ENCODE measurements at places on chromosomes 3 and 15. TPM values are rescaled to one million over a fixed set of nuclear protein-coding genes. Genes with fewer than 3 reads are reported as not detected.

- DNase-seq: peak; percentile 75
Measured at GRCh38 chr3:12896063-12896985, 55.0 kb upstream of the RPL32 start.

- DNase-seq: peak; percentile 56
Measured at GRCh38 chr3:40996382-40996781, 202.9 kb upstream of the CTNNB1 start.

DNA sequence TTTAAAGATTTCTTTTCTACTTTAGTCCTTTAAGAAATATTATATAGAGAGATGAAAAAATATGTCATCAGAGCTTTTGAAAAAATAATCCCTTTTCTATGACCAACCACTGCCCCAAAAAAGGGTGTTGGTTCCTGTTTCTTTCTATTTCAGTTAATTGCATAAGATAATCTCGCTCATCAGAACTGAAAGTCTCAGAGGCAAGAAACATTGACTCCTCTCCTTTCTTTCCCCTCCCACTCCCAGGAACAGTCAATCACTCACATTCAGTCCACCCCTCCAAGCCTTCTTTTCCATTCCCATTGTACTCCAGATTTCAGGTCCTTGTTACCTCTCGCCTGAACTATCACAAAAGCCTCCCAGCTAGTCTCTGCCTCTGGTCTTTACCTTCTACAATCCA is 153.7 kb upstream of the ABI3BP start:
- DNase-seq: no peak

DNA sequence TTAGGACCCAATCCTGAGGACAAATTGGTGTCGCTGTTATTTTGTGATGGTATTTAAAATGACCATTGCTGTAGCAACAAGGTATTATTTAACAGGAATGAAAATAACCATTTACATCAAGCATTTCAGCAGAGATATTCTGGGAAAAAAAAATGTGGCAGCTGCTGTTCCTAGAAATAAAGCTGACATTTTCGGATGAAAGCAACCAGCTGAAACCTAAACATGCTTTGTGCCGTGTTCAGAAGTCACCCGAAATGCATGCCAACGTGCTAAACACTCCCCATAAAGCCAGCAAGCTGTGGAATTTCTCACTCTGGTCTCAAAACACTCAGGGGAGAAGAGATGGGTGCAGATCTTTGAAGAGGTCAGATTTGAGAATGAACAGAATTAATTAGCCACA is 31.5 kb upstream of the TAFA4 start:
- no peak for DNase-seq

DNA sequence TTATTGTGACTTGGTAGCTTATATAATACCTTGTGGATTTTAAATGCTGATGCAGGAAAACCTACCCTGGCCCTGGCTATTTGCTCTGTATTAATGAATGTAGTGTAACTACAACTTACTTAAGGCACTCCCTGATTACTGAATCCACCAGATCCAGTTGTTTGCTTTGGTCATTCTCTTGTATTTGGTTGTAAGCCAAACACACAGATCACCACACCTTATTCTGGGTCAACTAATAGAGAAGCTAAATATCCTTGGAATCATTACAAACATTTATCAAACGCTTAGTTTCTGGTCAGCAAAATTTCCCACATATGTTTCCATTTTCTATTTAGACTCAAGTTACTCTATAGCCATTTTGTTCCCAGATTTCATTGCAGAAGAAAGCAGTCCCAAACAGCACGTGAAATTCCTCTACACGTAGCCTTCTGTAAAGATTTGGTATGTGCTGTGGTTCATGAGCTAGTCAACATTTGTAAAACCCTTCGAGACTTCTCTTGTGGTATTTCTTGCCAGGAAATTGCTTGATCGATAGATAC is 322.6 kb downstream of the MEX3B start:
- DNase-seq: no peak

DNA sequence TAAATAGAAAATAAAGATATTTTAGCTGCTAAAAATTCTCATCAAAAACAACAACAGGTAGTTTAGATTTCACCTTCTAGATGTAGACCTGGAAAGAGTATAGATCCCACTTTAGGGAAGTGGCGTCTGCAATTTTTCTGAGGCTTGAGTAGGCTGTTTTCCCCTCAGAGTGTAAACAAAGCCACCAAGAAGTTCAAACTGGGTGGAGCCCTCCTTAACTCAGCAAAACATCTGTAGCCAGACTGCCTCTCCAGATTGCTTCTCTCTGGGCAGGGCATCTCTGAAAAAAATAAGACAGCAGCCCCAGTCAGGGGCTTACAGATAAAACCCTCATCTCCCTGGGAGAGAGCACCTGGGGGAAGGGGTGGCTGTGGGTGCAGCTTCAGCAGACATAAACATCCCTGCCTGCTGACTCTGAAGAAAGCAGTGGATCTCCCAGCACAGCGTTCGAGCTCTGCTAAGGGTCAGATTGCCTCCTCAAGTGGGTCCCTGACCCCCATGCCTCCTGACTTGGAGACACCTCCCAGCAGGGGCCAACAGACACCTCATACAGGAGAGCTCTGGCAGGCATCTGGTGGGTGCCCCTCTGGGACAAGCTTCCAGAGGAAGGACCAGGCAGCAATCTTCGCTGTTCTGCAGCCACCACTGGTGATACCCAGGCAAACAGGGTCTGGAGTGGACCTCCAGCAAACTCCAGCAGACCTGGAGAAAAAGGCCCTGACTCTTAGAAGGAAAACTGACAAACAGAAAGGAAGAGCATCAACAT is 259.6 kb downstream of the STXBP5L start:
- DNase-seq: no peak

GRCh38 chr3:42900226-42901072 is 5.5 kb upstream of the ZNF662 start:
- no peak for DNase-seq

- peak; percentile 68 for DNase-seq
Measured at GRCh38 chr15:51267051-51267702, 71.2 kb downstream of the CYP19A1 start.

DNA sequence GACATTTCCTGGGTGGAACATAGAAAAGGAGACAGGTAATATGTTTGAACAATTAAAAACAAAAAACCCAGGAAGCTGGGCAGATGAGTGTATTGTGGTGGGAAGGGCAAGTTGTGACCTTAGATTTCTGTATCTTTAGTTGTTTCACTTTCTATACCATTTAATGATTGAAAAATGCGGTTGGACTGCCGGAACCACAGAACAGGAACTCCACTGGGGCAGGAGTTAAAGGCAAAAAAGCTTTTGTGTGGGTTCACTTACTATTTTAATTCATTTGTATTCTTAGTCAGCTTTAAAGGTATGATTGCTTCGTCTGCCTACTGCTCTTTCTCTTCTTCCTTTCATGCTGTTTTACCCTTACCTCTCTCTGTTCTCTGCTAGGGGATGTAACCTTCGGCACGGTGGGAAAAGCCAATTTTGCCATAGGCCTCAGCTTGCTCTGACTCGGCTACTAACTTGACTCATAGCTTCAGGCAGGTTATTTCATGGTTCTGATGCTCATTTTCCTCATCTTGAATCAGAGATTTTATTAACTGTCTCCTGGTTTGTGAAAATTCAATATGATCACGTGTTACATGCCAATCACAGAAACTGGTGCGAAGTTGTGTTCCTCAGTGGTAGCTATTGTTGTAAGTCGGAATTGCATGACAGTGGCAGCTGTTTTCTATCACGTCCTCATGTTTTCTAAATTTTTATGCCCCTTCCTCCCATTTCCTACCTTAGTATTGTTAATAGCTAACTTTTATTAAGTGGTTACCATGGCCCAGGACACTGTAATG is 1.6 kb upstream of the MCTP2 start:
- DNase-seq: no peak

- DNase-seq: no peak
Measured at GRCh38 chr3:52915294-52915693, 17.9 kb upstream of the STIMATE start.

DNA sequence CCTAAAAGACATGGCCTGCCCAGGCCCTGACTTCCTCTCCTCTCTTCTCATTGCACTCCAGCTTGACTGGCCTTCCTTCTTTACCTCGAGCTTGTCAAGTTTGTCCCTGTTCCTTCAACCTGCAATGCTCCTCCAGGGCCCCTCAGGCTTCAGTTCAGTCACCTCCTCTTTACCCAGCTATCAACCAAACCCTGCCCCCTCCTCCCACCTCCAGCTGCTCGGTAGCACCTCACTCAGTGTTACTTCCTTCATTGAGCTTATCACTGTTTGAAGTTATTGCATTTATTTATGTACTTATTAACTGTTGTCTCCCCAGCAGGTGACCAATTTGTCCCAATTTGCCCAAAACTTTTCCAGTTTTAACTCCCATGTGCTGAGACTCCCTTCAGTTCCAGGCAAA is 95.8 kb upstream of the UBE2E1 start:
- no peak for DNase-seq

BCL2A1 gene
- not detected for total RNA-seq

RAD18 gene
- 21.0 TPM for total RNA-seq
